ENCODE measurements at places on chromosomes 12 and 14. TPM values are rescaled to one million over a fixed set of nuclear protein-coding genes. Genes with fewer than 3 reads are reported as not detected.

The ADAM21 gene
- 0.44 TPM for total RNA-seq

- no peak overlapping the region for H3K4me3 ChIP-seq
- H3K36me3 ChIP-seq = no peaks in the 10 kb centered on the region
- H3K27ac ChIP-seq = no peak overlapping the region
- H3K4me1 ChIP-seq = no peaks in the 10 kb centered on the region
- no peaks in the 10 kb centered on the region for H3K27me3 ChIP-seq
Measured at GRCh38 chr12:58673021-58673420, 247.3 kb downstream of the LRIG3 start.

DNA sequence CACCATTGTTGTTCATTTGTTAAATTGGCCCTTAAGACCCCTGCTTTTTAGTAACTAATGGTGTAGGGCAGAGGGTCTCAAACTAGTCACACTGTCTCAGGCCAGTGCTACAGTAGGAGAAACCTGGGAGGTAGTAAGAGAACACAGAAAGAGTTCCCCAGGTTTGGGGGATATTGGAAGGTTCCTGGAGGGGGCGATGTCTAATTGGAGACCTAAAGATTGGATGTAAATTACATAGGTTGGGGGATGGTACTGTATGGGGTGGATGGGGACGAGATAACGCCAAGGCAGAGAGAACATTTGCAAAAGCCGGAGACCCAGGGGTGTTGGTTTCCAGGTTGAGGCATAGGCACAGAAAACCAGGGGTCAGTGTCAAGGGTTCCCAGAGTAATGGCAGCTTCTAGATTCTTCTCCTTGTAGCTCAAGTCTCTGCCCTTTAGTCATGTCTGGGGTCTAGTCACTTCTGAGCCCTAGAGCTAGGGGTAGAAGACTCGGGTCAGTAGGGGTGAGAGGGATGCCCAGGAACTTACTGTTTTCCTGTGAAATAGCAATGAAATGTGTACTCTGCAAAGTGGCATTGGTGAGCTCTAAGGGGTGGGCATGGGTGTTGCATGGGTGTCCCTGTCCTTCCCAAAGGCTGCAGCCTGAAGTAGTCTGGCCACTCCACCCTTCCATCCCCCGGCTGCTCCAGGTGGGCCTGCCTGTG, 21.8 kb downstream of the PLEKHG3 start:
- DNase-seq = no peak
- no peaks in the 10 kb centered on the region for H3K27me3 ChIP-seq
- H3K4me3 ChIP-seq = no peak overlapping the region
- H3K36me3 ChIP-seq = no peaks in the 10 kb centered on the region

GRCh38 chr14:76984787-76985375, 43.6 kb downstream of the IRF2BPL start:
- H3K4me1 ChIP-seq = no peaks in the 10 kb centered on the region
- no peak for DNase-seq

GRCh38 chr12:14310866-14311265, 54.6 kb upstream of the ATF7IP start:
- H3K36me3 ChIP-seq = no peaks in the 10 kb centered on the region
- no peaks in the 10 kb centered on the region for H3K4me1 ChIP-seq
- H3K27ac ChIP-seq = no peak overlapping the region
- H3K4me3 ChIP-seq = no peak overlapping the region
- no peak for DNase-seq

DNA sequence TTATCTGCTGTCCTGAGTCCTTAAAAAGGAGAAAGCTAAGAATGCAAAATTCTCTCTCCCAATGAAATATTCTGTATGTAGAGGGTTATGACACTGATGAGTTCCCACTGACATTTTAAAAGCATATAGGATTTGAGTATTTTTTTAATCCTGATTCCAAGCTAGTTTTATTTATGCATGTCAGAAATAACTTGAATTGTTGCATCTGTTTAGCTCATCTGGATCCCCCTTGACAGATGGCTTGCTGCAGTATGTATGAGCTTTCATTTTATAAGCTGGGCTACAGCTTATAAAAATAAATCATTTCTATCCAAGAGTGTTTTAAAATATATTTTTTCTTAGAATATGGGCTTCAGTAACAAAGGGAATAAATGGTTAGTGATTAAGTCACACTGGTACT, 495.3 kb downstream of the NELL2 start:
- no peak overlapping the region for H3K4me3 ChIP-seq
- DNase-seq = no peak
- H3K36me3 ChIP-seq = no peaks in the 10 kb centered on the region
- H3K27me3 ChIP-seq = no peaks in the 10 kb centered on the region
- H3K4me1 ChIP-seq = no peaks in the 10 kb centered on the region
- H3K27ac ChIP-seq = no peak overlapping the region

GRCh38 chr14:103744621-103745395, 29.2 kb downstream of the ZFYVE21 start:
- DNase-seq = no peak
- no peak overlapping the region for H3K4me3 ChIP-seq
- no peak overlapping the region for H3K27ac ChIP-seq
- peaks cover 70% of the 10 kb centered on the region for H3K36me3 ChIP-seq
- no peaks in the 10 kb centered on the region for H3K4me1 ChIP-seq

DNA sequence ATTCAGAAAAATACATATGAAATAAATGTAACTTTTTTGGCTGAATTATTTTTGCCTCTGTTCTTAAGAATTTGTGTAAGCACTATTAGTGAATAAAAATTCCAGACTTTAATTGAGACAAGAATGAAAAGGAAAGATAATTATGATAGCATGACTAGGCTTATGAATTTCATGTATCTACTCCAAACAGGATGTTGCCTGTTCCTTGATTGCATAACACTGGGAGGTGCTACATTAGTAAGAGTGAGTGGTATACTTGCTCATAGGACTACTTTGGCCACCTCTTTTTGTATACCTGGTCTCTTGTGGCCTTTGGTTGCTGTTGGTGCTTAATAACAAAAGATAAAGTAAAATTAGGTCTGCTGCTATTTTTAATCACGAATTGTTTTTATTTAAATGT, 112.8 kb downstream of the NAV3 start:
- H3K27ac ChIP-seq = no peak overlapping the region
- DNase-seq = no peak
- no peaks in the 10 kb centered on the region for H3K27me3 ChIP-seq
- H3K4me1 ChIP-seq = no peaks in the 10 kb centered on the region
- no peaks in the 10 kb centered on the region for H3K36me3 ChIP-seq
- no peak overlapping the region for H3K4me3 ChIP-seq

DNA sequence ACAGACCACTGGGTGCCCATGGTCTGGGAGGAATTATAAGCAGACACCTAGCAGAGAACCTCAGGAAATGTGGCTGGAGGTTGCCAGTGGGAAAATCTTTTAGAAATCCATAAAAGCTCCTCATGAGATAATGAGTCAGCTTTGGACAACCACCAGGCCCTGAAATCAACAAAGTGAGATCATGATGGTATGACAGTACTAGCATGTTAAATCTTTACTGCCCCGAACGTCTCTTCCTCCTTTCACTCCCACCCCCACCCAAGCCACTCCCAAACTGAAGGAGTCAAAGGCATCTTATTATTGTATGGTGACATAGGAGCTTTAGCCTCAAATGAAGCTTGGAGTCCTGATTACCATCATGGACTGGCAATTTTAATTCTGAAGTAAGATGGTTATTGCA, 240.0 kb downstream of the DIO2 start:
- no peaks in the 10 kb centered on the region for H3K4me1 ChIP-seq
- H3K36me3 ChIP-seq = no peaks in the 10 kb centered on the region
- DNase-seq = peak; percentile 44
- H3K27ac ChIP-seq = no peak overlapping the region
- no peaks in the 10 kb centered on the region for H3K27me3 ChIP-seq

Measured in tibial nerve (tissue), 4 donors.